ENCODE measurements at places on chromosomes 11 and 22.

- no peak for DNase-seq
Measured at GRCh38 chr11:64691543-64691942, 31.5 kb downstream of the NRXN2 start.

DNA sequence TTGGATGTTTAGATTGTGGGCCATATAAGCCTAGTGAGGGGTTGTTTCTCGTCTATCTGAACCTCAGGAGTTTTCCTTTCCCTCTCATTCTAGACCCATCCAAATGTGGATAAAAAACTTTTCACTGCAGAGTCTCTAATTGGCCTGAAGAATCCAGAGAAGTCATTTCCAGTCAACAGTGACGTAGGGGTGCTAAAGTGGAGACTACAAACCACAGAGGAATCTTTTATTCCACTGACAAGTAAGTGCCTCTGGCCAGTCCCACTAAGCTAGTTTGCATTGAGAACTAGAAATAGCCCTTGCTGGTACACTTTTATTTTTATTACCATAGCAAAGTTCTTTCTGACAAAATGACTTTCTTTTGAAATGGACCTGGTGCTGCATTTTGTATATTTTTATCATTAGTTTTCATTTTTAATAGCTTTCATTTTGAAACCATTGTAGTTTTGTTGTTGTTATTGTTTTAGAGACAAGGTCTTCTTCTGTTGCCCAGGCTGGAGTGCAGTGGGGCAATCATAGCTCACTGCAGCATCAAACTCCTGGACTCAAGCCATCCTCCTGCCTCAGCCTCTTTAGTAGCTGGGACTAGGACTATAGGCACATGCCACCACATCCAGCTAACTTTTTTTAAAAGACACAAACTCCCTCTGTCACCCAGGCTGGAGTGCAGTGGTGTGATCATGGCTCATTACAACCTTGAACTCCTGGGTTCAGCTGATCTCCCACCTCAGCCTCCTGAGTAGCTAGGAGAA lies 14.6 kb upstream of the PHLDB1 start:
- DNase-seq, result no peak

GRCh38 chr11:617199-617911 lies 1.6 kb upstream of the IRF7 start:
- DNase-seq, result no peak

- no peak for DNase-seq
Measured at GRCh38 chr11:46296528-46297448, 19.3 kb downstream of the CREB3L1 start.

DNA sequence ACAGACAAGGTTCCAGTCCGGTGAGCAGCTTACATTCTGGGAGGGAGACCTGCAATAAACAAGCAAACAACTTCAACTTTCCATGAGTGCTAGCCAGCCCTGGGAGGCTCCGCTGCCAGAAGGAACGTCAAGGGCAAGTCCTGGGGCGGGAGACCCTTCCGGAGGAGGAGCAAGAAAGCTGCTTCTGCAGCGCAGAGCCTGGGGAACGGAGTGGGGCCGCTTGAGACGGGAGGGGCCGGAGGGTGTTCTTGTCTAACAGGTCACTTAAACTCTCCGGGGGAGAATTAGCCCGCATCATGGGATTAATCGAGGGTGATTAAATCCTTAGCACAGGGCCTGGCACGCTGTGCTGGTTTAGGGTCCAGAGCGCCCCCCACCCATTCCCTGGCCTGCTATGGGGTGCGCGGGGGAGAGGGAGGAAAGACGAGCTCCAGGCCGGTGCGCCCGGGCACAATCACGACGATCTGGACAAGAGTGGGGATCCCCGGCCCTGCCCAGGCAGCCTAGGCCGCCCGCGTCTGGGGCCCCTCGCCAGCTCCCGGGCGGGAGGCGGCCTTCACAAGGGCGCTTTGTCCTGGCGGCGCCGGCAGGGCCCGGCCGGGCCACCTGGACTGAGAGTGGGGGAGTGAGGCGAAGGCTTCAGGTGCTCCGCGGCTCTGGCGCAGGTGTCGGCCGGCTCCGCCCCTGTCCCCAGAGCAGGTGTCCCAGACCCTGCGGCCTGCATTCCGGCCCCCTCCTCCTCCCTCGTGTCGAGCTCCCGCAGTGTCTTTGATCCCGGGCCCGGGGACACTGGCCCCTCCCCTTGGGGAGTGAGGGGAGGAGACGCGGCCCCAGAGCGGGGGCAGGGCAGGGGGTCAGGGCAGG lies 663 bp upstream of the LARGE2 start:
- no peak for DNase-seq

GRCh38 chr22:35904336-35904692 lies 124.3 kb downstream of the RBFOX2 start:
- DNase-seq, result no peak

DNA sequence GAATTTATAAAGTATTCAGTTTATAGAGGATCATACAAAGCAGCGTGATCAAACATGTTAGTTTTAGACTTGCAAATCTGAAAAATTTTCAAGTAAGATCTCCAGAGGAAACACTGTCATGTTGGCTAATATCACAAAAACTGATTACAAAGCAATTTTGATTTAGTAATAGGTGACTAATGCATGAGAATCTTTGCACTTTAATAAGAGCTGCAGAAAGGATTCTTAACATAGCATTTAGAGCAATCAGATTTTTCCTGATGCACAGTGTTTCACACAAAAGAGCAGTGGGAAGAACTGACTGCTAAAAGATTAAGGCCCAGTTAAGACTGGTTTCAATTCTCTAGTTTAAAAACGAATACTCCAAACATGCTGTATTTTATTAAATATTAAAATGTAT lies 321.2 kb downstream of the GUCY1A2 start:
- DNase-seq, result no peak

GRCh38 chr11:90493379-90493778 lies 270.5 kb upstream of the CHORDC1 start:
- DNase-seq, result no peak

- DNase-seq, result no peak
Measured at GRCh38 chr22:50313021-50313420, 5.6 kb upstream of the PLXNB2 start.

GRCh38 chr11:125170001-125170509 lies 5.5 kb downstream of the PKNOX2 start:
- no peak for DNase-seq

All from CD4-positive, alpha-beta T cell treated with Interleukin-6 at 100 ng/mL for 8 hours (primary cell).